ENCODE measurements at places on chromosomes 3 and 15.

DNA sequence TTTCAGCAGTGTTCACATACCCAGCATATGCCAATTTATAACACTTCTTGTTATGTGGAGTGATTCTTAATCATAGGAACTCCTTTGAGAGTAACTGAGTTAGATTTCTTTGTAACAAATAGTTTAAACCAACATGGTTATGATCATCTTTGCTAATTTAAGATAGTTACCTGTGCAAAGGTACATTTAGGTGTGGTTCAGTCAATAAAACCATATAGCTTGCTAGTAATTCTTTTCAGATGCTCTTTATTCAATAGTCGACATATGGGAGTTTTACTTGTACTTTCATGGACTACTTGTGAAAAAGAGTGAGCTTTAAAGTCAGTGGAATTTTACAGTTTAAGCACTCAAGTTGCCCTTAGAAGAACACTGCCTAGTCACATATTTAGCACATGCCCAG is 5.2 kb downstream of the DNAJC13 start:
- DNase-seq, result no peak

DNA sequence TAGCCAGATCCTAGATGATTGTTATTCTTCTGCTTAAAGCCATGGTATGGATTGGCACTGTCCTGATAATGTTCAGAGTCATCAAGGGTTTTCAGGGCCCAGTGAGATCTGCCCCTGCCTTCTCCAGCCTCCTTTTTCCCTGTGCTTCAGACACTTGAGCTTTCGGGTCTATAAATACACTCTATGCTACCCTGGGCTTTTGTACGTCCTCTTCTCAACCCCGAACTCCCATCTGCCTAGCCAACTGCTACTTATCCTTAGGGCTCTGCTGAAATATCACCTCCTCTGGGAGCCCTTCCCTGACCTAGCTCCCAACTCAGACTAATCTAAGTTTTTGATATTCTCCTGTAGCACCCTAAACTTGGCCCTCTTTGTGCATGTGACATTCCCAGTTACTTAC is 115.3 kb downstream of the OPA1 start:
- no peak for DNase-seq

- no peak for DNase-seq
Measured at GRCh38 chr3:98032904-98033303, 2.2 kb downstream of the GABRR3 start.

DNA sequence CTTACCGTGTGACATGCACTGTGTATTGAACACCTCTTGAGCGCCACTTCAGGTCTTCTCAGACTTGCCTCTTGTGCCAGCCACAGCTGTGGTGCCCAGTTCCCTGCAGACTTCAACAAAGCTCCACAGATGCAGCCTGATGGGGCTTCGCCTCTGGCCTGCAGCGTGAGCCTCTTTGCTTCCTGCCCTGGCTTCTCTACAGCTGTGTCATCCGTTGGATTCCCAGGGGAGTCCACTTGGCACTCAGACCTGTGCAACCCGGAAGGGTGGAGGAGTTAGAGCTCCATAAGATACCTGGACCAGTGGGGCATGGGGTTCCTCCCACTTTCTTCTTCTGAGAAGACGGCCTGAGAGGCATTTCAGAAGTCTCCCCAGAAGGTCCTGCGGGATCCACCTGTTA is 57.7 kb upstream of the BNIP2 start:
- DNase-seq, result no peak

DNA sequence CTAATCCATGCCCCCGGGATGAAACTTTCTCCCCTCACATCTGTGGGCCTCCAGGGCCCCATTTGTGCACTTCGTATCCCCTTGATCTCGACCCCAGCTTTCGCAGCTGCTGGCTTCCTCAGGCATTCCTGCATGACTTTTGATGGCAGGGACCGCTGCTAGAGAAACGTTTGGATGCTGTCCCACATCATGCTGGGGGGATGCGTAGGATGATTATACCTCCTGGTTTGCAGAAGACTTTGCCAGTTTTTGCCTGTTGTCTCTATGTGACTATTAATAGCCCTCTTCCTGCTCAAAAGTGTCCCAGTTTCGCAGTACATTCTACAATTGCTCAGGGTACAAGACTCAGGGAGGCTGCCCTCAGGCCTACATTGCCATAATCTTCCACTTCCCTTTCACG is 10.4 kb upstream of the KCNAB1 start:
- no peak for DNase-seq

- DNase-seq, result peak; percentile 58
Measured at GRCh38 chr3:34212656-34213055, 414.2 kb downstream of the PDCD6IP start.

GRCh38 chr3:65436580-65436979 is 602.1 kb downstream of the MAGI1 start:
- peak; percentile 10 for DNase-seq

- peak; percentile 61 for DNase-seq
Measured at GRCh38 chr15:74709011-74709410, 13.2 kb upstream of the EDC3 start.

DNA sequence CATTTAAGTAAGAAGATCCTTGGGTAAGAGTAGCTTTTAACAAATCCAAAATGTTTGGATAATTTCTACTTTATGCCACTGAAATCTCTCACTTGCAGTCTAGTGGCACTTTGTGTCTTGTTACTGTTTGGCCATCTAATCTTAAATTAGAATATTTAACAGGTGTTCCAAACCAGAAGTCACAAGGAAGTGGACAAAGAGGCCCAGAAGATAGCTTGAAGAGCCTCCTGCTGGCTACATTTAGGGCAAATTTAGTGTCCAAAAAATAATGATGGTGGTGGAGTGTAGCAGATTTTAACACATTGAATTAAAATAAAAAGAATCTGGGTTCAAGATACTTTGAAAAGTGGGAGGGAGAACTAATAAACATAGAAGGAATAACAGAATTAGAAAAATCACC is 172.2 kb downstream of the GHSR start:
- DNase-seq, result no peak

DNA sequence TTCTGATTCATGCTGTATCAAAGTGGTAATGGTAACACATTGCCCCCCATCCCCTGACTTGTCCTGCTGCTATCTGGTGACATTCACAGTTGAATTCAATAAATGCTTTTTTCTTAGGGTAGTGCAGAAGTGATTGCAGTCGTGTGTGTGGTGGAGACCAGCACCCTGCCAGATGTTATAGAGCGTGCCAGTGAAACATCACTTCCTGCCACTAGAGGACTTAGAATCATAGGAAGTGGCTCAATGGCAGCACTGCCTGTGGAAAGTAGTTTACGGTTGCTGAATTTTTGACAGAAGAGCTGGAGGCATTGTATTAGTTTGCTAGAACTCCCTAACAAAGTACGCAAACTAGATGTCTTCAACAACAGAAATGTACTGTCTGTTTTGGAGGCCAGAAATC is 37.4 kb upstream of the P2RY12 start:
- DNase-seq, result no peak

DNA sequence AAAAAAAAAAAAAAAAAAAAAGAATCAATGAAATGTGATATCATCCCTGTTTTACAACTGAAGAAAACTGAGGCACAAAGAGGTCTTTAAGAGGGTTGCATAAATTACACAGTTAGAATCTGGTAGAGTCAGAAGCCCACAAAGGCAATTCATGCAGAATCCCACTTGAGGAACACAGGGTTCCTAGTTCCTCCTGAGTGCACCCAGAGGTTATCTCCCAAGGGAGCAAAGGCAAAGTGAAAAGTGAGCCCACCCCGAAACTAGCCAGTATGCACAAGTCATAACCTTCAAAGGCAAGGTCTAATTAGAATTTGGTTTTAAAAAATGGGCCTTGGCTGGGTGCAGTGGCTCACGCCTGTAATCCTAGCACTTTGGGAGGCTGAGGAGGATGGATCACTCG is 37.8 kb downstream of the AP3S2 start:
- no peak for DNase-seq

DNA sequence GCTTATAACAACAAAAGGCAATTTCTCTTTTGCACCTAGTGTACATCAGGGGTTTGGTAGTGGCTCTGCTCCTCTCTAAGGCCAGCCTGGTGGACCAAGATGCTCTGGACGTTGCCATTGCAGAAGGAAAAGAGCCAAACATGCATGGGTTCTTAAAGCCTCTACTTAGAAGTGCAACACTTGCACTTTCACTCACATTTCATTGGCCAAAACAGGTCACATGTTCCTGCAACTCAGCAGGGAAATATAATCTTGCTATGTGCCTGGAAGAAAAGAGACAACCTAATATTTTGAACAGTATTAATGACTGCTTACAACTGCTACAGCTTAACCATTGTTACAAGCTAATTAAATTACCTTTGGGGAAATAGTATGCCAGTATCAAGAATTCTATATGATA is 182.9 kb downstream of the IL5RA start:
- DNase-seq, result no peak

DNA sequence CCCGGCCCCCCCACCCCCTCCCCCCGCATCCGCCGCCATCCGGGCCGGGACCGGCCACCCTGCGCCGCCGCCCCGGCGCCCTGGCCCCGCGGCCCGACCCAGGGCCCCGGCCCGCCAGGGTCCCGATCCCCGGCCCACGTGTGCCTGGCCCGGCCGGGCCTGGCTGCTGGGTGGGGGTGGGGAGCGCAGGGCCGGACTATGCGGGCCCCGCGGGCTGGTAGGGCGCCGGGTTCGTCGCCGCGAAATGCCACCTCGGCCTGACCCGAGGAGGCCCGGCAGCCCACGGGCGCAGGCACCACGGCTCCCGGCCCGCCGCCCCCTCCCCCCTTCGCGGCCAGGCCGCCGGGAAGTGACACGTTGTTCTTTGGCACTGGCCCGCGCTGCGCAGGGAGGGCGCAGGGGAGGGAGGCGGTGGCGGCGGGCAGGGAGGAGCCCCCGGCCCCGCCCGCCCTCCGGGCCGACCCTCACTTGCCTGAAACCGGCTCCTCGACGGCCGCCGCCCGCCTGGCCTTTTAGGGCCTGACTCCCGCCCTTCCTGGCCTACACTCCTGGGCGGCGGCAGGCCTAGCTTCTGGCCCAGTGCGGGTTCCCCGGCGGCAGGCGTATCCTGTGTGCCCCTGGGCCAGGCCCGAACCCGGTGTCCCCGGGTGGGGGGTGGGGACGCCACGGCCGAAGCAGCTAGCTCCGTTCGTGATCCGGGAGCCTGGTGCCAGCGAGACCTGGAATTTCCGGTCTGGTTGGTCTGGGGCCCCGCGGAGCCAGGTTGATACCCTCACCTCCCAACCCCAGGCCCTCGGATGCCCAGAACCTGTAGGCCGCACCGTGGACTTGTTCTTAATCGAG is 515 bp downstream of the EIF4G1 start:
- peak; percentile 75 for DNase-seq

DNA sequence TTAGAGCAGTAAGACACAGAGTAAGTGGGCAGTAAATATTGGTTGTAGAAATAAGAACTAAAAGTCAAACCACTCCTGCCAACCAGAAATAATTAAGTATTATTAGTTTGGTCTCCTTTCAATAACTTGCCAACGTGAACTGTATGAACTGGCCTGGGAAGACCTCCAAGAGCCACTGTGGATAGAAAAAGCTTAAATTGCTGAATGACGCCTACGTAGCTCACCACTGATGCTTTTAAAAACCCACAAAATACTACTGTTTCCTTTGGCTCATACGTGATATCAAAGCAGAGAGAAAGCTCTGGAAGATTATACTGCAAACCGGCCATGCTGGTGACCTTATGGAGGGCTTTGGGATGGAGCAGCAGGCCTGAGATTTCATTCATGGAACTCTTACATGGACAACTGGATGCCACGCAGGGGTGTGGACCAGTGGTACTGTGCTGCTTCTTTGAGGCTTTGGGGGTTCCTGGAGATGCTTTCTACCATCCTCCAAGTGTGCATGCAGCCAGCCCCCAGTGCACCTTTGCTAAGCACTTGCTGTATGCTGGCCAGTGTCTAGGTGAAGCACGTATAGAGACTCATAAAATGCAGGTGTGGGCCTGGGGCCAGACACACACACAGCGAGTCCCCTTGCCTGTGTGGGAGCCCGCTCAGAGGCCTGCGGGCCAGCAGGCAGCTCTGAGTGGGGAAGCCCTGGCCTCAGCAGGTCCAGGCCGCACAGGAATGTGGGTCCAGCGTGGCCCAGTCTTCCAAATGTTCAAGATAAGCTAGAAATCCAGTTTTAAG is 66.8 kb downstream of the ABTB1 start:
- peak; percentile 59 for DNase-seq

- DNase-seq, result peak; percentile 84
Measured at GRCh38 chr3:47715928-47716327, 65.8 kb downstream of the SMARCC1 start.

DNA sequence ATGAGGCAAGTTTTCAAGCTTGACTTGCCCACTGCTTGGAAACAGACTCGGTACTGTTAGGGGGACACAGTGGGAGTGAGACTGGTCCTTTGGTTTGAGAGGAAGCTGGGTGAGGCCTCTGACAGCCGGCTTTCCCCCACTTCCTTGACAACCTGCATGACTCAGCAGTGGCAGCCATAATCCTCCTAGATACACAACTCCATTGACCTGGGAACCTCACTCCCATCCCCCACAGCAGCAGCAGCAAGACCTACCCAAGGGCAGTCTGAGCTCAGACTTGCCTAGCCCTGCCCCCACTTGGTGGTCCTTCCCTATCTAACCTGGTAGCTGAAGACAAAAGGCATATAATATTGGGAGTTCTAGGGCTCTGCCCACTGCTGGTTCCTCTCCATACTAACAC is 1043.5 kb upstream of the ALCAM start:
- no peak for DNase-seq

- DNase-seq, result no peak
Measured at GRCh38 chr3:12040902-12041301, 36.7 kb downstream of the SYN2 start.

- DNase-seq, result no peak
Measured at GRCh38 chr15:92049290-92049989, 195.9 kb downstream of the SLCO3A1 start.

- DNase-seq, result peak; percentile 8
Measured at GRCh38 chr3:147159141-147159540, 247.2 kb downstream of the ZIC4 start.

- DNase-seq, result peak; percentile 33
Measured at GRCh38 chr3:62774221-62774620, 101.0 kb downstream of the CADPS start.

GRCh38 chr3:138817695-138818094 is 17.0 kb downstream of the PIK3CB start:
- no peak for DNase-seq

- peak; percentile 71 for DNase-seq
Measured at GRCh38 chr15:91849749-91850161, 3.8 kb upstream of the SLCO3A1 start.

- peak; percentile 19 for DNase-seq
Measured at GRCh38 chr3:188659449-188660090, 505.6 kb downstream of the LPP start.

GRCh38 chr3:45775571-45776300 is 20.6 kb downstream of the SLC6A20 start:
- no peak for DNase-seq

GRCh38 chr3:49908373-49909199 is 4.9 kb upstream of the MST1R start:
- no peak for DNase-seq

GRCh38 chr15:70297465-70298058 is 199.8 kb upstream of the TLE3 start:
- DNase-seq, result no peak

- no peak for DNase-seq
Measured at GRCh38 chr15:79376383-79376782, 55.8 kb upstream of the MINAR1 start.

- peak; percentile 60 for DNase-seq
Measured at GRCh38 chr3:108183181-108183580, 39.0 kb downstream of the IFT57 start.
